ENCODE measurements at places on chromosomes 7 and 10.

- DNase-seq = no peak
Observed at GRCh38 chr7:127413326-127413725, 20.8 kb upstream of the ZNF800 start.

DNA sequence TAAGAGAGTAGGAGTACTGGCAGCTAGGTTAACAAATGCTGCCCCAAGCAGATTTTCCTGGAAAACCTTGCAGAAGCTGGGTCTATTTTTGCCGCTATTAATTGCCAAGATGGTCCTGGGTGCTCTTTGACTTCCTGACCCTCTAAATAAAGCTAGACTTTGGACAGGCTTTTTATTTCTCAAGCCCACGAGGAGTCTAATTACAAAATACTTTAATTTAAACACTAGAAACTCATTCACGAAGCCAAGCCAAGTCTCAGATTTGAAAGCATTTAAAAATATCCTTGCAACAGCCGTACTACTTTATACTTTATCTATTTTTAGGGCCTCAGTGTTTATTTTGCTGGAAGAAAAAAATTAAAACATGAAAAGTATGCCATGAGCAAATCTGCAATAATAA, 45.1 kb downstream of the TMEM26 start:
- DNase-seq = no peak

- peak; percentile 3 for DNase-seq
Observed at GRCh38 chr10:31064348-31064747, 32.7 kb upstream of the ZNF438 start.

DNA sequence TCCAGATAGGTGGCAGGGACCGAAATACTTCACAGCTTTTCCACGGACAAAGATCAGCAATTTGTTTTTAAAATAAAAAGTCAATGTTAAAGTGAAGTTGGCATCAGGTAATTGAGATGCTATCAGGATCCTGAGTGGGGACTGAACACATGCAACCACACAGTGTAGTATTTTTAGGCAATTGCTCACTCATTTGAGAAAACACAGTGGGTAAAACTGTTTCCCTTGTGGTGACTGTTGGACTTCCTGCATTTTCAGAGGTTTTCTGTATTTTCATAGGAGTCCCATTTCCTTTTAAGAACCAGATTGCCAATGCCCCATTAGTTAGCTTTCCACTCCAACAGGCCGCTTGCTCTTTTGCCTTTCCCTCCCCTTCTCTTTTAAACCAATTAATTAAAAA, 159.5 kb upstream of the ZNF32 start:
- peak; percentile 32 for DNase-seq

- DNase-seq = peak; percentile 2
Observed at GRCh38 chr10:34102237-34102673, 712.8 kb downstream of the PARD3 start.

- DNase-seq = peak; percentile 61
Observed at GRCh38 chr10:95242581-95243317, 48.1 kb downstream of the PDLIM1 start.

- no peak for DNase-seq
Observed at GRCh38 chr10:42935466-42935865, 141.4 kb upstream of the RET start.

DNA sequence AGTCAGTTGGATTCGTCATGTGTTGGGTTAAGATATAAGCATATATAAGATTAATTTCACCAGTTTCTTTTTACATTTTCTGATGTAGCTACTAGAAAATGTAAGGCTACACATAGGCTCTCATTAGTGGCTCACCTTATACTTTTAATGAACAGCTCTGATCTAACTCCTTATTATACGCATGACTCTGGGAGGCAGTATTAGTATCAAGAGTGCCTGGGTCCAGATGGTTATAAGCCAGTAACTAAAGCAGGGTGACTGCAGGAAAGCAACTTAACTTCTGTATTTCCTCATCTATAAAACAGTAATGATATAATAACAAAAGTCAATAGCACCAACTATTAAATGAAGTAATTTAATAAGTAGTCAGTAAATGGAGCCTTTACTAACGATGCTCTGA, 1.4 kb upstream of the ELMO1 start:
- no peak for DNase-seq

- no peak for DNase-seq
Observed at GRCh38 chr7:1474736-1475135, 15.5 kb upstream of the MICALL2 start.

- peak; percentile 74 for DNase-seq
Observed at GRCh38 chr10:17981766-17982380, 30.2 kb downstream of the SLC39A12 start.

GRCh38 chr10:6053303-6053702, 8.9 kb downstream of the IL2RA start:
- no peak for DNase-seq

GRCh38 chr7:149883452-149883861, 9.7 kb downstream of the ATP6V0E2 start:
- peak; percentile 46 for DNase-seq

DNA sequence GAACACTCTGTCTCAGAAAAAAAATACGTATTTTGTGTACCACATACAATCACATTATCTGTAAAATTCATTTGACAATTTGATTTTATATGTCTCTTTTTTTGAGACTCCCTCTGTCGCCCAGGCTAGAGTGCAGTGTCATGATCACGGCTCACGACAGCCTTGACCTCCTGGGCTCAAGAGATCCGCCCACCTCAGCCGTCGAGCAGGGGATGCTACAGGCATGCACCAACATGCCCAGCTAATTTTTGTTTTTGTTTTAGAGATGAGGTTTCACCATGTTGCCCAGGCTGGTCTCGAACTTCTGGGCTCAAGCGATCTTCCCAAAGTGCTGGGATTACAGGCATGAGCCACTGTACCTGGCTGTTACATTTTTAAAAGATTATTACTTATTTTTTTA, 11.6 kb upstream of the BAZ1B start:
- DNase-seq = no peak

DNA sequence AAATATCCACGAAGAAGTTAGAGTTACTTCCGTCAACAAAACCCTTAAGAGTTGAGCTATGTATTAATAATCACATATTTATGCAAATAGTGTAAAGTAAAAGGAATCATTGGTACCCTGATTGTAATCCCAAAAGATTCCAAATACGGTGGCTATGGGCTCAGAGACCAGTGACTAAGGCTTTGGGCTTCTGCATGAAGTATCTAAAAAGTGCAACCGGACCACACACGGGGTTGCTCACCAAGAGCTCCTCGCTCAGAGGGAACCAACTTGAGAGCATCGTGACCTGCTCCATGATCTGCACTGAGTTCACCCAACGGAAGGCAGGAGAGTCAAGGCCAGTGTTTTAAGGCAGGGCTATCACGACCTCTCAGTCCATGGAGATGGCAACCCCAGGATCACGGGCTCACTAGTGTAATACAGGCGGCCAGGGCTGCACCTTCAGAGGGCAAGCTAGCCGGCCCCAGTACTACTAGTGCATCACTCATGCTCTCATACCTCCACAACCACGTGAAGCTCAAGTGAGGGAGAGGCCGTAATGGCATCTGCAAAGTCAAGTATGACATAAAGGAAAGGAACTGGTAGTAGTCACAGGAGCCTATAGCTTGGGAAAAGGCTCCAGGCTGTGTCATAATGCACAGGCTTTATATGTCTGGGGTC, 77.1 kb upstream of the CAMK2B start:
- no peak for DNase-seq

DNA sequence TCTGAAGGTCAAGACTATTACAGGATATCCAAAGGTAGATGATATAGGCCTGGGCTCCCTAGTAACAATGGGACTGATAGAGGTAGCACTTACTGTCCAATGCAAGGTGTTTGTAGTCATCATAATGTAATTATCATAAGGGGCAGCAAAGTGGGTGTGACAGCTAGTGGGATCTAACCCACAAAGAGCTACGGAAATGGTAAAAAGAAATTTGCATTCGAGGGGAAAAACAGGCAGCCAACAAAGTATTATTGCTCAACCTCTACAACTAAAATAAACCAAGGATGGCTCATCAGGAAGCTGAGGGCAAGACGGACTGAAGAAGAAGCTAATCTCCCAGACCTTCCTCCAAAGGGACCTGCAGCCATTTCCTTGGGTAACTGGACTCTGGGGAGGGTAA, 211.0 kb downstream of the WDR11 start:
- peak; percentile 30 for DNase-seq

- no peak for DNase-seq
Observed at GRCh38 chr10:121263431-121263783, 334.8 kb downstream of the FGFR2 start.

- no peak for DNase-seq
Observed at GRCh38 chr10:100755821-100756220, 10.4 kb downstream of the PAX2 start.

- DNase-seq = no peak
Observed at GRCh38 chr7:116242178-116242577, 31.8 kb downstream of the TES start.

DNA sequence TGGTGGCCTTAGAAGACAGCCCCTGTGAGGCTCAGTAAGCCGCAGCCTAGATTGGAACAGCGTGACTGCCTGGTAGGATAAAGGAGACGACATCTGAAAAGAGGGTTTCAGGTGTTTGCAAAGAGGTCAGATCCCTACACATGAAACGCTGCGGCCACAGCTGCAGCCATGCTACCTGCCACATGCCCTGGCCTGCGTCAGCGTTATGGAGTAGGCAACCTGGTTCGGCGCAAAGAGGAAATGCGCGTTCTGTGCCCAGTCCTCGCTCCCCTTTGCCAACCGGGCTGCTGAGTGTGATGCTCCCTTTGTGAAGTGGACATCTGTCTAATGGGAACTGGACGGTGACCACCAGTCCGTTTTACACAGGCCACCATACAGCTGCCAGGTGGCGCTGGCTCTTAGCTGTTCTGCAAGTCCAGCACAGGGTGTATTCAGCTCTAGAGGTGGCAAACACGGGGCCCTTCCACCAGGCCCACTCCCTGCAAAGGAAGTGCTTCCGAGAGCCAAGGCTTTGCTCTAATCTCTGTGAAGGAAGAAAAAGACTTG, 160.3 kb downstream of the CELF2 start:
- no peak for DNase-seq

GRCh38 chr7:36625247-36625646, 99.0 kb downstream of the AOAH start:
- DNase-seq = peak; percentile 50

- DNase-seq = no peak
Observed at GRCh38 chr7:110870926-110871325, 220.0 kb upstream of the LRRN3 start.

GRCh38 chr7:69564454-69565417, 33.5 kb upstream of the AUTS2 start:
- DNase-seq = peak; percentile 32

- no peak for DNase-seq
Observed at GRCh38 chr10:90398566-90398965, 459.3 kb downstream of the HTR7 start.

GRCh38 chr7:41130086-41130485, 572.8 kb downstream of the INHBA start:
- DNase-seq = no peak

- no peak for DNase-seq
Observed at GRCh38 chr10:112585960-112586359, 138.9 kb downstream of the VTI1A start.

DNA sequence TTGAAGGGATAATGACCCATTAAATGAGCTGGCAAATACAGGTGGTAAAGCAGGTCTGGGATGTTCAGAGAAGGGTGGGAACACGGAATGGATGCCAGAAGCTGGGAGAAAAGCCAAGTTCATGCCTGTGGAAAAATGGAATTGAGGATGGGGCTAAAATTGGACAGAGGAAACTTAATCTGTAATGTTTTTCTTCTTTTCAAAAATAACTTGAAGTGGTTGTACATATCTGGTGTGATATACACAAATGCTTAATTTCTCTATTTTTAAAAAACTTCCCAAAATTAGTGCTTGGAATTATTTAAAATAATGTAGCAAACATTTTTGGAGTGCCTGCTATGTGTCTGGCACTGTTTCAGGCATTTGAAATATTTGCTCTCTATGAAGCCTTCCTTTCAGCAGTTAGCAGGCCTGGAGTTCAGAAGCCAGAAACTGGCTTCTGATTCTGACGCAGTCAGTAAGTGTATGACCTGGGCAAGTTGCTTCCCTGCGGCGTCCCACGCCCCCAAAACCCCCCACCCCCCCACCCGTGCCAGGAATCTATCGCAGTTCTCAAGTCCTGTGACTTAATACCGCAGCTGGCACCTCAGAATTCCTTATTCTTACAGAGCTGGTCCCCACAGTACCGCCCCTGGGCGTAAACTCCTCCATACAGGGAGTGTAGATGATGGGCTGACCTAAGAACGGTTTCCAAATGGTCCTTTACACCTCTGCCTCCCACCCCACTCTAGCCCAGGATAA, 828 bp upstream of the MALSU1 start:
- DNase-seq = peak; percentile 69

GRCh38 chr7:90485734-90486316, 16.4 kb downstream of the PTTG1IP2 start:
- DNase-seq = peak; percentile 7

- peak; percentile 16 for DNase-seq
Observed at GRCh38 chr10:102837230-102837721, at the start of gene CYP17A1. Gene CYP17A1 (minus strand): TSS chr10:102837413. CDS start chr10:102837361, 52 bp downstream.

- DNase-seq = no peak
Observed at GRCh38 chr7:41544241-41544640, 158.6 kb downstream of the INHBA start.

- no peak for DNase-seq
Observed at GRCh38 chr7:117014673-117015133, 61.4 kb downstream of the ST7 start.

DNA sequence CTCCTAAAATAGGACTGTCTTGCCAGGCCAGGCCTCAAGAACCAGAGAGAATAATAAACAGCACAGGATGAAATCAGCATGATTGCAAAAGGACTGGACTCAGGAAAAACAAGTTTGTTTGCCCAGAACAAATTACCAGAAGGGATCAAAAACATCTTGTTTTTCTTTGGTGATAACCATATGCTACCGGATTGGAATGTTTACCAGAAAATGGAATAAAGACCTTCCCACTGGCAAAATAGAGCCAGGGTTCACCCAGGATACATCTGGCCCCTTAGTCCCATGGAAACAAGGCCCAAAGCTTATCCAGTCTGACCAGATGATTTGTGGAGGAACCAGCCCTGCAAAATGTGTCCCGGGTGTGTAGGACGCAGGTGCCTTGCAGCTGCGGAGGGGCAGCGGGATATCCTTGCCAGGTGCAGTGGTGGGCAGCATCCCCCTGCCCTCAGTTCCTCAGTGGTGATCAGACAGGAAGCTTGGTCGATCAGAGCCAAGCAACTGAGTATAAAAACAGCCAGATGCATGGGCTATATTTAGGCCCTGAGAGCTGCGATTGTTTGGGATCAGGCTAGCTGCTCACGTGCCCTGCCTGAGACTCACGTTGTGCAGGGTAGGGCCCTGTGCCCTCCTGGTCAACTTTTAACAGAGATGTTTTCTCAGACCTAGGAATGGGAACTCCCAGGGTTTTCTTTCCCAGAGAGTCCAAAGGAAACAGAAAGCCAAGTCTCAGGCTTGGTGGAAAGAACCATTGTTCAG, 4.6 kb upstream of the ZNF22 start:
- no peak for DNase-seq
